ENCODE measurements at places on chromosomes 3 and 15.

DNA sequence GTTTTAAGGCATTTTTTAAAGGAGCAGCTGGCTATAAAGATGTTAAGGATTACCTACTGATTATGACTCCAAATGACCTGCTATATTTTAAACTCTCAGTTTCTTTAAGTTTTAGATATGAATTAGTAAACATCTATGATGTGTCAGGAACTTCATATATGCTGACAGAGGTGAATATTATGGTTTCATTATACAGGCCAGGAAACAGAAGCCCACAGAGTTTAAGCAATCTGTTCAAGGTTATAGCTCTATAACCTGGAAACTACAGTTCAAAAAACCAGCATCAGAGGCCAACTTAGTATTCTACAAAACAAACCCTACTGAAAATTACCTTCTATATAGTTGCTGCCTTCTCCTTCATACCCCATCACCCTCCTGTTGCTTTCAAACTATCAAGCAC is 17.4 kb downstream of the PLSCR4 start:
- DNase-seq, result no peak

GRCh38 chr3:129697229-129697969 is 90.9 kb upstream of the PLXND1 start:
- no peak for DNase-seq

DNA sequence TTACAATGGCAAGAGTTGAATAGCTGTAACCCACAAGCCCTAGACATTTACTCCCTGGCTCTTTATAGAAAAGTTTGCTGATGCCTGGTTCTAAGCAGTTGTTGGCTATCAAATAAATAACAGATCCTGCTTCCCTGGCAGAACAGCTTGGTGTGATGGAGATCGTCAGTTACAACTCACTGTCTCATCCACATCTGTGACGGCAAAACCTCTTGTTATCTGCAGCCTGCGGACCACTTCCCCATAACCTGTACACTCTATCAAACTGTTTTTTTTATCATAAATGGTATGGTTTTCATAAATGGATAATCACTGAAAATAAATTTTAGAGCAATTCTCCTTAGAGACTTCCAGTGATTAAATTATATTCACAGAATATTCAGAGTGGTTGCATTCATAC is 14.1 kb downstream of the ZDHHC3 start:
- DNase-seq, result no peak

- DNase-seq, result no peak
These were observed 110.7 kb downstream of the EEFSEC start for GRCh38 chr3:128263946-128264345.

DNA sequence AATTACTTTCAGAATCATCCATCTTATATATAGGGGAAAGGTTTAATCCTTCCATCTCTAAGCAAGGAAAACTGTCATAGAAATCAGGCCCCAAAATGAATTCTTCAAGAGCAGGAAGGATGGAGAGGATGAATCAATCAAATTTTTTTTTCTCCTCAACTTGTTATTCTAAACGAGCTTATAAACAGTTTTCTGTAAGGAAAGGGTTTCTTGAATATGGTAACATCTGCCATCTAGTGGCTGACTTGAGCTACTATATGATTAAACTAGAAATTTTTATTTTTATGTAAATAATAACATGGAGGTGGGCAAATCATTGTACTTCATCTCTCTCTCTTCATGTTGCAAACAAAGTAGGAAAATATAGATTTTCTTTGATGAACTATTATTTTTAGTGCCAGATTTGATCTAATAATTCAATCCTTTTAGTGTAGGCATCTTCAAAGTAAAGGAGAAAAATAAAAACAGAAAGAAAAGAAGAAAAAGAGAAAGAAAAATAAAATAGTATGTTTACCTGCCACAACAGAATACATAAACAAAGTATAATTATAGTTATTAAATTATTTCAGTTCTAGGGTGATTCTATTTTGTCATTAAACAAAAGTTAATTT is 146.6 kb downstream of the SERPINI1 start:
- DNase-seq, result no peak

- DNase-seq, result no peak
These were observed 144.1 kb downstream of the LRRK1 start for GRCh38 chr15:101063212-101063611.

DNA sequence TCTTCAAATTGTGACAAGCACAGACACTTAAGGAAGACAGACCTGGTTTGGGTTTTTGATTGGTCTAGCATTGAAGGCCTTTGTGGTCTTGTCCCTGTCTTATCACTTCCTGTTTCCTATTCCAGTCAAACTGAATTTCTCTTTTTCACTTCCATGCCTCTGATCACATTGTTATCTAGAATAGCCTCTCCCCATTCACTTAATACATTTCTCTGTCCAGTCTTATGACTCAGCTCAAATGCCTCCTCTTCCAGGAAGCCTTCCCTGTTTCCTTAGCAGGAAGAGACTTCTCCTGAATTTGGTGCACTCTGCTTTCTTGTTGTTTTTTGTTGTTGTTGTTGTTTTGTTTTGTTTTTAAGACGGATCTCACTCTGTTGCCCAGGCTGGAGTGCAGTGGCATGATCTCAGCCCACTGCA is 45.5 kb downstream of the LIMD1 start:
- DNase-seq, result no peak

- peak; percentile 54 for DNase-seq
These were observed 3.4 kb upstream of the DZIP1L start for GRCh38 chr3:138118612-138119422.

GRCh38 chr15:71743861-71744382 is 66.4 kb upstream of the NR2E3 start:
- DNase-seq, result peak; percentile 39

DNA sequence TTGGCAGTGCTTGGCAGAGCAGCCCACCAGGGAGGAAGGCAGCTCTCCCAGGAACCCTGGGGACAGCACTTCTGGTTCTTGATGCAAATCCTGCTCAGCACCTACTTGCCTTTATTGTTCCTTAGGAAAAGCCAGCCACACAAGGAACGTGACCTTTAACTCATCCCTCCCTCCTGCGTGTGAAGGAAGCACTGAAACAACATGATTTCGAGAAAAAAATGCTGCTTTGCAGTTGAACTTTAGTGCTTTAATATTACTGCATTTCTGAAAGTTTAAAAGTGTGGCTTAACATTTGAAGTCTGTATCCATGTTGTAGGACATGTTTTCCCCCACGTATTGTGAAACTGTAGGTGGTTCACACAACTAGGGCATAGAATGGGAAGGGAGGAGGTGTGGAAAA is 50.4 kb upstream of the CTNNB1 start:
- DNase-seq, result no peak

DNA sequence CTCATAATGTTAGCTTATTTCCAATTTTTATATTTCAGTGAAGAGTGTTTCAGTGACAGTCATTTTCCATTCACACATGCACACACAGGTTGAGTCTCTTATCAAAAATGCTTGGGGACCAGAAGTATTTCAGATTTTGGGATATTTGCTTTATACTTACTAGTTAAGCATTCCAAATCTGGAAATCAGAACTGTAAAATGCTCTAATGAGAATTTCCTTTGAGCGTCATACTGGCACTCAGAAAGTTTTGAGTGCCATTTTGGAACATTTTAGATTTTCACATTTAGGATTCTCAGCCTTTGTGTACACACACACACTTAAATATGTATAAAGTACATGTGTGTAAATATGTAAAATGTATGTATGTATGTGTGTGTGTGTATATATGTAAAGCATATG is 71.0 kb downstream of the CHD2 start:
- DNase-seq, result no peak

DNA sequence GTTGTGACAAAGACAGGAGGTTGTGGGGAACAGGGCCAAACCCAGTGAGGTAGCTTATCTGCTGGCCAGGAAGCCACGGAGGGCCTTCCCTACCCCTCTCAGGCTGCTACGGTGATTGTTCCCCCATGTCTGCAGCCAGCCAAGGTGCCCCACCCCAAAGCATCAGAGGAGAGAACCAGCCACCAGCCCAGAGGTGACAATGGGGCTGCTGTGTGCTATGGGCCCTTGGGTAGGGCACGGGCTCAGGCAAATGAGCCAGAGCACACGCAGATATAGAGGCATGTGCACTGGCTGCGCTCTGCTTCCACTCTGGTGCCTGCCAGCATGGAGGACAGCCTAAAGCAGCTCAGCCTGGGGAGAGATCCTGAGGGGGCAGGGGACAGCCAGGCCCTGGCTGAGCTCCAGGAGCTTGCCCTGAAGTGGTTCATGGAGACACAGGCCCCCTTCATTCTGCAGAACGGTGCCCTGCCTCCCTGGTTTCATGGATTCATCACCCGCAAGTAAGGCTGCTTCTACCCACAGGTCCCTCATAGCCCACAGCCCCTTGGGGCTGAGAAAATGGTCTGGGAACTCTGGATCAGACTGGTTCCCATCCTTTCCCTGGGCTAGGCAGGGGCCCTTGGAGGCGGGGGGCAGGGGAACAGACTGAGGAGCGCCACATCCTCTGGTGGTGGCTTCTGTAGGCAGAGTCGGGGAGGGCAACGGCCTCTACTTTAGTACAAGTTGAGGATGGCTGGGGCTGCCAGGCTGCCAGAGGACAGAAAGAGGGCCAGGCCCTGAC is at the start of gene SH2D7:
SH2D7 (plus strand) TSS at position 301 of the 781 bp plus-strand sequence; CDS start at position 325, 24 bp downstream.
- DNase-seq, result no peak

- DNase-seq, result no peak
These were observed 20.1 kb downstream of the ZNF80 start for GRCh38 chr3:114217266-114217665.

DNA sequence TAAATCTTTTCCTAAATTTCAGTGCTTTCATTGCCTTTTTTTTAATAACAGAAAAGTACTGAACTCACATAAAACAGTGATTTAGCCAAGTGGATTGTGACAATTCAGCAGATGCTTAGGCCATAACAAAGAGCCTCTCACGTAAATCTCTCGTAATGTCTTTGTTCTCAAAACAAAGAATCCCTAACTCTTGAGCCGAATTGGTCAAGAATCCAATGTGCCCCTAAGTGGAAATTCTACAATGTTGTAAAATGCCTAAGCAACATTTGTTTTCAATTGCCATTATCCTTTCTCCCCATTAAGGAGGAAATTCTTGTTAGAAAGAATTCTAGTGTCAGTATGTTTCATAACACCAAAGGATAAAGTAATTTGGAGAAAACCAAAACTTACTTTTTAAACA is 235.7 kb upstream of the THBS1 start:
- no peak for DNase-seq

- DNase-seq, result no peak
These were observed 1.4 kb upstream of the ROBO2 start for GRCh38 chr3:77038468-77038929.

GRCh38 chr15:67941648-67942310 is 101.9 kb upstream of the RNU6-1 start:
- no peak for DNase-seq

- DNase-seq, result no peak
These were observed 88.9 kb upstream of the CCNL1 start for GRCh38 chr3:157248590-157249422.

GRCh38 chr15:66831801-66832390 is 129.9 kb downstream of the SMAD6 start:
- DNase-seq, result no peak

GRCh38 chr15:59026207-59026606 is 38.7 kb downstream of the RNF111 start:
- no peak for DNase-seq
